ENCODE measurements at places on chromosomes 4 and X. TPM values are rescaled to one million over a fixed set of nuclear protein-coding genes. Genes with fewer than 3 reads are reported as not detected.

Gene MSN
- 402 TPM for total RNA-seq

Gene F11
- not detected for total RNA-seq

Gene GRIA3
- 0.96 TPM for total RNA-seq

Gene SOX3
- not detected for total RNA-seq

Gene PNCK
- 0.34 TPM for total RNA-seq

Gene PPP1R2C
- total RNA-seq, result not detected

Gene TMPRSS11E
- total RNA-seq, result not detected

Gene INTS6L
- 3.0 TPM for total RNA-seq

Gene COQ2
- total RNA-seq, result 9.5 TPM

Gene FTSJ1
- 91.4 TPM for total RNA-seq

Gene NR0B1
- 0.41 TPM for total RNA-seq

Gene AFP
- not detected for total RNA-seq

All from kidney epithelial cell (primary cell).